ENCODE measurements at places on chromosomes 3 and 15. TPM values are rescaled to one million over a fixed set of nuclear protein-coding genes. Genes with fewer than 3 reads are reported as not detected.

GRCh38 chr15:36738817-36739216 lies 159.4 kb downstream of the CDIN1 start:
- H3K27ac ChIP-seq = no peak overlapping the region
- no peaks in the 10 kb centered on the region for H3K4me1 ChIP-seq
- no peak for DNase-seq
- no peak overlapping the region for H3K4me3 ChIP-seq
- no peaks in the 10 kb centered on the region for H3K27me3 ChIP-seq

DNA sequence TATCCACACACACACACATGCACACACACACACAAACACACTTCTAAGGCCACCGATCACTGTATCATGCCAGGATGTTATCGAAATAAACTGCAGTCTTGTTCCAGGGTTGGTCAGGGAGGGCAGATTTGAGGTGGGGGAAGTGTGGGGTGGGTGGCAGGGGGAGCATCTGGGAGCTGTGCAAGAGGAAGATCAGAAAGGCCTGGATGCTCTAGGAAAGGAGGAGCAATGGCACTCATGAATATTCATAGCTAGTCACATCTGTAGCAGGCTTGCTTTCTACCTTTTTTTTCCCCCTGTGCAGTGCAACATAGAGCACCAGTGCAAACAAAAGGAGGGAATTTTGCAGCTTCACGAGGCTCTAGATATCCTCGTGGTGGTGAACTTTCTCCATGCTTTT lies 84.9 kb downstream of the MEIS2 start:
- no peak overlapping the region for H3K4me3 ChIP-seq
- DNase-seq = no peak
- peaks cover 20% of the 10 kb centered on the region for H3K4me1 ChIP-seq
- H3K27ac ChIP-seq = no peak overlapping the region

The SLC28A1 gene
- total RNA-seq = not detected

DNA sequence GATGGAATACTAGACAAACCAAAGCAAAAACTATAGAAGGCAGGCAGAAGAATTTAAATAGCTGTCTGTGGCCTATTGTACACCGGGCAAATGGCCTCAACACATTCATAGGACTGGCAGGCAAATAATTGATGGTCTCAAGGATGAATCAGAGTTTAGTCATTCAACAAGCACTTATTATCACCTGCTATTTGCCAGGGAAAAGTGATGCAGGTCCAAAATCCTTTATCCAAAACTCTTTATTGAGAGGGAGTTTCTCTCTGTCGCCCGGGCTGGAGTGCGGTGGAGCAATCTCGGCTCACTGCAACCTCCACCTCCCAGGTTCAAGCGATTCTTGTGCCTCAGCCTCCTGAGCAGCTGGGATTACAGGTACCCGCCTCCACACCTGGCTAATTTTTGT lies 2.3 kb downstream of the EIF2AK4 start:
- peaks cover 18% of the 10 kb centered on the region for H3K36me3 ChIP-seq
- no peak overlapping the region for H3K4me3 ChIP-seq
- DNase-seq = no peak
- H3K4me1 ChIP-seq = peaks cover 19% of the 10 kb centered on the region
- H3K27me3 ChIP-seq = no peaks in the 10 kb centered on the region

DNA sequence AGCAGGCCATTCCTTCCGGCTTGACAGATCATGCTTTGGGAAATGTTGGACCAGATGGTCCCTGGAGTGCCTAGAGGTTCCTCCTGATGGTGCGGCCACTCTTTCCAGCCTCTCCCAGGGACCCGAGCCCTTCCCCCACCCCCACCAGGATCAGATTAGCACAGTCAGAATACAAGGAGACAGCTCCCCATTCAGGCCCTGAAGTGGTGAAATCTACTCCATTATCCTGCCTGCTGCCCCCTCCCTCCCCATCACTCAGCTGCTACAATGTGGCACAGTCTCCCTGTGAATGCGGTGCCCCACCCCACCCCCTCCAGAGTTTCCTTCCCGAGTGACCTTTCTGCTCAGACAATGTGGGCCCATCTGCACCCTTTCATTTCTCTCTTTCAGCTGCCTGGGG lies 29.4 kb downstream of the RNU5B-1 start:
- no peak for DNase-seq
- no peak overlapping the region for H3K4me3 ChIP-seq
- no peak overlapping the region for H3K27ac ChIP-seq
- no peaks in the 10 kb centered on the region for H3K36me3 ChIP-seq
- no peaks in the 10 kb centered on the region for H3K27me3 ChIP-seq

DNA sequence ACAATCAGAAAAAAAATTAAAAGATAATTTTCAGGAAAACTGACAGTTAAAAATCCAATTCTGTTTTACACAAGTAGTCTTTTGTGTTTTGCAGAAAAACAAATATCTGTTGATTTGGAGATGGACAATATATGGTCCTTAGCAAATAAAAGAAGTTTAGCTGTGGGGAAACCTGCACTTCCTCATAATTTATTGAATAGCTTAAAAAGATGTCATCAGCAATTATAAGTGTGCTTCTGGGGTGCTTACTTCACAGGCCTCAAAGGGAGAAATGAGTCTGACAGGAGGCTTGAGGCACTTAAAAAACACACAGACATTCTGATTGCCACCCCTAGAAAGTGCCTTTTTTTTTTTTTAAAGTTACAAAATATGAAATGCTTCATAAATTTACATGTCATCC lies 31.6 kb upstream of the CERS3 start:
- no peak overlapping the region for H3K27ac ChIP-seq
- H3K27me3 ChIP-seq = no peaks in the 10 kb centered on the region
- no peak for DNase-seq
- no peaks in the 10 kb centered on the region for H3K4me1 ChIP-seq
- H3K36me3 ChIP-seq = no peaks in the 10 kb centered on the region

DNA sequence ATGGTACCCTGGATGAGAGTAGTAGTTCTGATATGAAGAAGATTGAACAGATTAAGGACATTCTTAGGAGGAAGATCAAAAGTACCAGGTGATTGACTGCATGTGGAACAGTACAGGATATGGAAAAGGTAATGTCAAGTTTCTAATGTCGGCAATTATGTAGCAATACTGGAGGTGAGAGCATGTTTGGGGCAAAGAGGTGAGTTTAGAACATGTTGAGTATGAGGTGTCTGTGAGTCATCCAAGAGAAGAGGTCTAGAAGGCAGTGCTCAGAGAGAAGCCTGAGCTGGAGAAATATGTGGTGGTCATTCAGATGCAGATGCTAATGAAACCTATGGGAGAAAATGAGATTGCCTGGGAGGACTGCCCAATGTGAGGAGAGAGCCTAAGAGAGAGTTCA lies 305.6 kb downstream of the ZBTB20 start:
- no peak overlapping the region for H3K27ac ChIP-seq
- H3K4me1 ChIP-seq = no peaks in the 10 kb centered on the region
- no peaks in the 10 kb centered on the region for H3K27me3 ChIP-seq
- H3K36me3 ChIP-seq = no peaks in the 10 kb centered on the region

- DNase-seq = no peak
- no peaks in the 10 kb centered on the region for H3K36me3 ChIP-seq
- H3K4me1 ChIP-seq = peaks cover 23% of the 10 kb centered on the region
- no peak overlapping the region for H3K27ac ChIP-seq
- no peak overlapping the region for H3K4me3 ChIP-seq
These were observed 52.3 kb upstream of the SLC4A7 start for GRCh38 chr3:27536491-27536890.

DNA sequence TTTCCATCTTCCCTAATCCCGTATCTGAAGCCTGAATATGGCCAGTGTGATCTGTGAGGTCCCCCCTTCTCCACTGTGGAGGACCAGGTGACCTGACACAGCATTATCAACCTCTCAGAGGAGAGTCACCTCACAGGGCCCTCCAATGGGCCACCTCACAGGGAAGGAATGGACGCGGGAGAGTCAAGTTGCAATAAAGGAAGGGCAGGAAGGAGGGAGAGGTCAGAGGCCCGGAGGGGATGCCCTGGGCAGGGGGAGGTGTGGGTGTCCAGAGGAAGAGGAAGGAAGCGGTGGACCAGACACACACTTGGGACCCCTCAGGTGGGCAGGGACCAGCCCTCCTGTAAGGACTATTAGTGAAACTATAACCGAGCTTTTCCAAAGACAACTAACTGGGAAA lies 14.6 kb upstream of the LRRC15 start:
- H3K4me1 ChIP-seq = no peaks in the 10 kb centered on the region
- H3K27me3 ChIP-seq = peaks cover 11% of the 10 kb centered on the region
- H3K27ac ChIP-seq = no peak overlapping the region

DNA sequence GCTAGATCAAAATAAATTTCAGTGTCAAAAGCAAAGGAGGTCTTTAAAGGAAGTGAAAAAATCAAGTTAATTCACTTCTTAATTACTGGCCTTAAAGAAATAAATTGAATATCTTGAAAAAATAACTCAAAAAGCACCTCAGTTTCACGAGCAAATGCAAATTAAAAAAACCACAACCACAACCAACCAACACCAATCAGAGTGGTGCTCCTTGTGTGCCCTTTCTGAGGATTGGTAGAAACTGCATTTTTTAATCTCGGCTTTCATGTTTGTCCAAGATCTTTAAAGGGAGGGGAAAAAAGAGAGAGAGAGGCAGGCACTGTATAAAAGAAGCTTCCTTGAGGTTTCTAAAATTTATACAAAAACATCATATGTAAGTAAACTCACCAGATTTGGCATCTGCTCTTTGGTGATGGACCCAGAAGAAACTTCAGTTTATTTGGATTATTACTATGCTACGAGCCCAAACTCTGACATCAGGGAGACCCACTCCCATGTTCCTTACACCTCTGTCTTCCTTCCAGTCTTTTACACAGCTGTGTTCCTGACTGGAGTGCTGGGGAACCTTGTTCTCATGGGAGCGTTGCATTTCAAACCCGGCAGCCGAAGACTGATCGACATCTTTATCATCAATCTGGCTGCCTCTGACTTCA lies at the start of gene GPR15:
Gene GPR15, plus strand, starts transcription at position 357 of the 653 bp plus-strand sequence. Its CDS starts 56 bp downstream, at position 413.
- no peaks in the 10 kb centered on the region for H3K4me1 ChIP-seq
- DNase-seq = no peak
- no peak within 1 kb of the TSS for H3K27ac ChIP-seq
- no peaks in the 10 kb centered on the region for H3K36me3 ChIP-seq
- peak within 1 kb of the TSS; percentile 6 for H3K4me3 ChIP-seq
- H3K27me3 ChIP-seq = no peaks in the 10 kb centered on the region

- no peaks in the 10 kb centered on the region for H3K27me3 ChIP-seq
- peaks cover 21% of the 10 kb centered on the region for H3K4me1 ChIP-seq
- H3K36me3 ChIP-seq = no peaks in the 10 kb centered on the region
- H3K4me3 ChIP-seq = no peak overlapping the region
- DNase-seq = no peak
These were observed 1.1 kb downstream of the UCN2 start for GRCh38 chr3:48562367-48563095.

GRCh38 chr3:60742606-60743145 lies 508.6 kb downstream of the FHIT start:
- no peaks in the 10 kb centered on the region for H3K27me3 ChIP-seq
- no peaks in the 10 kb centered on the region for H3K36me3 ChIP-seq
- H3K4me3 ChIP-seq = no peak overlapping the region
- DNase-seq = no peak
- H3K27ac ChIP-seq = no peak overlapping the region

- no peak for DNase-seq
- H3K36me3 ChIP-seq = no peaks in the 10 kb centered on the region
- no peaks in the 10 kb centered on the region for H3K27me3 ChIP-seq
- peaks cover 10% of the 10 kb centered on the region for H3K4me1 ChIP-seq
- H3K27ac ChIP-seq = no peak overlapping the region
These were observed 29.3 kb upstream of the MYO1E start for GRCh38 chr15:59401824-59402569.

GRCh38 chr15:49987198-49987785 lies 131.7 kb downstream of the ATP8B4 start:
- no peak overlapping the region for H3K4me3 ChIP-seq
- no peaks in the 10 kb centered on the region for H3K36me3 ChIP-seq

GRCh38 chr3:178112134-178112533 lies 424.1 kb upstream of the KCNMB2 start:
- no peak overlapping the region for H3K27ac ChIP-seq
- no peaks in the 10 kb centered on the region for H3K27me3 ChIP-seq
- H3K4me3 ChIP-seq = no peak overlapping the region
- DNase-seq = no peak
- no peaks in the 10 kb centered on the region for H3K36me3 ChIP-seq
- H3K4me1 ChIP-seq = no peaks in the 10 kb centered on the region

GRCh38 chr3:133138017-133138416 lies 99.8 kb downstream of the TMEM108 start:
- H3K4me1 ChIP-seq = no peaks in the 10 kb centered on the region
- no peak overlapping the region for H3K27ac ChIP-seq
- H3K36me3 ChIP-seq = no peaks in the 10 kb centered on the region
- no peak overlapping the region for H3K4me3 ChIP-seq
- no peak for DNase-seq

The CYP1A1 gene
- total RNA-seq = 2.4 TPM

The HHLA2 gene
- 0.26 TPM for total RNA-seq

The C3orf49 gene
- not detected for total RNA-seq

- H3K4me1 ChIP-seq = peaks cover 15% of the 10 kb centered on the region
- H3K4me3 ChIP-seq = no peak overlapping the region
- DNase-seq = no peak
- no peaks in the 10 kb centered on the region for H3K36me3 ChIP-seq
- H3K27me3 ChIP-seq = no peaks in the 10 kb centered on the region
- H3K27ac ChIP-seq = no peak overlapping the region
These were observed 72.9 kb downstream of the RPL39L start for GRCh38 chr3:187066228-187066995.

The SERINC4 gene
- total RNA-seq = not detected

DNA sequence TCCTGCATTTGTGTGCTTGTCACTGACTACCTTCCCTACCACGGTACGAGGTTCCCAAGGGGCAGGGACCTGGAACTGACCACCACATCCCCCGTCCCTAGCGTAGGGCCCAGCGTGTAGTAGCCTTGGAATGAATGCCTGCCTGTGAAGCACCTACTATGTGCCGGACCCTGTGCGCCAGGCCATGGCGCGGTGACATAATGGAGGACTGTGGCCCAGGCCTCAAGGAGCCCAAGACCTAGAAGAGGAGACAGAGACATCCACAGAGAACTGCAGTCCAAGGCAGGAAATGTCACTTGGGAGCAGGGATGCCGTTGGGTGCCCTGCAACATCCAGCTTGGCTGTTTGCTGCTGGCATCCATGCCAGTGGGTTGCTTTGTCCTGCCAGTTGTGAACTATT lies 71.9 kb upstream of the SLC6A6 start:
- no peaks in the 10 kb centered on the region for H3K27me3 ChIP-seq
- no peak overlapping the region for H3K27ac ChIP-seq
- DNase-seq = no peak
- no peak overlapping the region for H3K4me3 ChIP-seq

GRCh38 chr15:100777821-100778220 lies 101.8 kb upstream of the ALDH1A3 start:
- H3K27ac ChIP-seq = no peak overlapping the region
- DNase-seq = no peak
- no peaks in the 10 kb centered on the region for H3K27me3 ChIP-seq
- H3K36me3 ChIP-seq = no peaks in the 10 kb centered on the region
- no peaks in the 10 kb centered on the region for H3K4me1 ChIP-seq

DNA sequence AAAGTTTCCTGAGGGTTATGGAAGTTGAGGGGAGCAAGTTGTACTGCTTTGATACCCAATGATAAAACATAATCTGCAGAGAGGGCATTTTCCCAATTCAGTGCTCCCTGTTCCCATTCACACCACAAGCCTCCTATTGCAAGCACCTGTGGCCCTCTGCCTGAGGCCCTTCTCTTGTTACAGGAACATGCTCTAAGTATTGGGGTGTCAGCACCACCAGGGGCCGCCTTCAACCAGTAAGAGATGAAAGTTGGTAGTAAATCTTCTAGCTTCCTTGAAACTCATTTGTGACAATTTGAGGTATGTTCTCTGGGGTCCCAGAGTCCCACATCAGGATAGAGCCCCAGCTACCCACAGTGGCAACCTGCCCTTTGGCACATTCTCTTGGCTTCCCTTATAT lies 265.4 kb upstream of the ARHGEF26 start:
- H3K27me3 ChIP-seq = no peaks in the 10 kb centered on the region
- H3K36me3 ChIP-seq = no peaks in the 10 kb centered on the region
- H3K4me3 ChIP-seq = no peak overlapping the region
- H3K4me1 ChIP-seq = no peaks in the 10 kb centered on the region
- no peak overlapping the region for H3K27ac ChIP-seq
- DNase-seq = no peak
